ENCODE measurements at places on chromosomes 5 and 9. TPM values are rescaled to one million over a fixed set of nuclear protein-coding genes. Genes with fewer than 3 reads are reported as not detected.

- DNase-seq = no peak
Observed at GRCh38 chr9:128595471-128595870, 43.1 kb downstream of the SPTAN1 start.

- DNase-seq = no peak
Observed at GRCh38 chr5:1983401-1983800, 100.7 kb upstream of the IRX4 start.

The FGF1 gene
- 11.5 TPM for total RNA-seq

DNA sequence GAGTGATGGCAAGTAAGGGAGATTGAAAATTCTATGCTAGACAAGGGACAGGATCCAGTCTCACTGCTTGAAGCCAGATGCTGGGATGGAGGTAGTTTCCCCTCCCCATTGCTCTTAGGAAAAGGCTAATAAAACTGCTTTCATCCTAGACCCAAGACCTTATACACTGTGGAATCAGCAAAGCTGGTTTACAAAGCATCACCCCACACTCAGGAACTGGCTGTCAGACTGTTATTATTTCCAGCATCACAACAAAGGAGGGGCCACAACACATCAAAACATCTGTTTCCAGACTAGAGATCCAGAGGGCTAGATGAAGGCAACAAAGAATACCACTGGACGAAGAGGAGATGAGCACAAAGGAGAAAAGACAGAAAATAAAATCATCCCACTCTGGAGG is 364.6 kb upstream of the PTGER4 start:
- no peak for DNase-seq

The CA9 gene
- 82.4 TPM for total RNA-seq

All from RPMI7951 (cell line).